Tibial nerve (tissue), 4 donors: ENCODE measurements at places on chromosomes 2 and 18. TPM values are rescaled to one million over a fixed set of nuclear protein-coding genes. Genes with fewer than 3 reads are reported as not detected.

- DNase-seq: no peak
These were observed 219.1 kb upstream of the STK17B start for GRCh38 chr2:196390243-196391148.

GRCh38 chr2:205792908-205793307, 110.6 kb downstream of the NRP2 start:
- DNase-seq: no peak

DNA sequence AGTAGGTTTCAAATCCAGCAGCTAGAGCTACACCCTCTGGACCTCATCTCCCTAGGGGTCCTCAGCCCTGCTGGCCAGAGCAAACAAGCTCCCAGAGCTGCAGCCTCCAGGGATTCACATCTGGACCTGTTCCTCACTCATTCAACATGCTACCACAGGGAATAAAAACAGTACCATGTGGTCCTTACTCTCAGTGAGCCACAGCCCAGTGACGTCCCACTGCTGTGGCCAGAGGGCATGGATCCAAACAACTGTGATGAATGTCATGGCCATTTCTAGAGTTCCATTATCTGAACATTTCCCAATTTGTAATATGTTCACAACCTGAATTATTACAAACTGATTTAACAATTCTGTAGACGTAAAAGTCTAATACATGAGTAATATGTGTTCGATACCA, 177.9 kb downstream of the TRABD2A start:
- no peak for DNase-seq

GRCh38 chr18:9753846-9754245, 45.7 kb downstream of the RAB31 start:
- DNase-seq: no peak

The CARF gene
- total RNA-seq: 16.5 TPM
